ENCODE measurements at places on chromosomes 6 and 20.

GRCh38 chr6:166675736-166676135 is 48.7 kb upstream of the RPS6KA2 start:
- H3K36me3 ChIP-seq: no peaks in the 10 kb centered on the region
- H3K27me3 ChIP-seq: peaks cover 26% of the 10 kb centered on the region
- no peak overlapping the region for H3K4me3 ChIP-seq
- H3K4me1 ChIP-seq: no peaks in the 10 kb centered on the region

DNA sequence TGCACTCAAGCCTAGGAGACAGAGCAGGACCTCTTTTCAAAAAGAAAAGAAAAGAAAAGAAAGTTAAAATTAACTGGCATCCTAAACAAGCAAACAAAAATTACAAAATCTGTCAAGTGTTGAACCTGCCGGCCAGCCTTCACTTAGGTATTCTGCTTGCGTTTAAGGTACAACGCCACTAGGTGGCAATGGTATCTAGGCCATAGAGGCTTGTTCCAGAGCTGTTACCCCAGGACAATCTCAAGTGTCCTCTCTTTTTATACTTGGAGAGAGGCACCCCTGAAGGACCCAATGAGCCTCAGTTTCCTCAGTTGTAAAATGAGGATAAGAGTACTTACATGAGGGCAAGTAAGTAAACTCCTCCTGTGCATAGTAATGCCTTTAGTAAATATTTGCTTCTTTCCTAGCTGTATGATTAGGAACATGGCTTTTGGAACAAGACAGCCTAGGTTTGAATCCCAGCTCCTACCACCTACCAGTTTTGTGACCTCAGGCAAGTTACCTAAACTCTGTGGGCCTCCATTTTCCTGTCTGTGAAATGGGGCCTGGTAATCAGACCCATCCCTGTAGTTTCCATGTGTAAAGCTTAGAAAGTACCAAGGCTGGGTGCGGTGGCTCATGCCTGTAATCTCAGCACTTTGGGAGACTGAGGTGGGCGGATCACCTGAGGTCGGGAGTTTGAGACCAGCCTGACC is 5.8 kb upstream of the PACSIN1 start:
- no peak overlapping the region for H3K27ac ChIP-seq
- H3K36me3 ChIP-seq: no peaks in the 10 kb centered on the region
- peaks cover 5% of the 10 kb centered on the region for H3K4me1 ChIP-seq
- DNase-seq: peak; percentile 40
- H3K27me3 ChIP-seq: peaks cover 20% of the 10 kb centered on the region
- no peak overlapping the region for H3K4me3 ChIP-seq

- H3K27ac ChIP-seq: no peak overlapping the region
- no peak overlapping the region for H3K4me3 ChIP-seq
- H3K27me3 ChIP-seq: no peaks in the 10 kb centered on the region
- no peaks in the 10 kb centered on the region for H3K4me1 ChIP-seq
- no peaks in the 10 kb centered on the region for H3K36me3 ChIP-seq
Measured at GRCh38 chr20:8227293-8227692, 95.2 kb downstream of the PLCB1 start.

DNA sequence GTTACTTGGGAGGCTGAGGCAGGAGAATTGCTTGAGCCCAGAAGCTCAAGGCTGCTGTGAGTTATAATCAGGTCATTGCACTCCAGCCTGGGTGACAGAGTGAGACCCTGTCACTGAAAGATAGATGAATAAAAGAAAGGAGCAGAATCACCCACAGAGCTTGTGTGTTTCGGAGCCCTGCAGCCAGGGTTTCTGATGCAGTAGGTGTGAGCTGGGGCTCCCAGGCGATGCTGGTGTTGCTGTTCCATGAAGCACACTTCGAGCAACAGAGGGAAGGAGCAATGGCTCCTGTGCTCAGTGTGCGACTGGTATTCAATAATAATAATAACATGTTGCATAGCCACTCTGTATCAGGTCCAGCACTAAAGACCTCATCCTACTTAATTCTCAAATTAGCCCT is 197.5 kb upstream of the CST7 start:
- peaks cover 7% of the 10 kb centered on the region for H3K4me1 ChIP-seq
- peaks cover 27% of the 10 kb centered on the region for H3K27me3 ChIP-seq
- no peak overlapping the region for H3K4me3 ChIP-seq

DNA sequence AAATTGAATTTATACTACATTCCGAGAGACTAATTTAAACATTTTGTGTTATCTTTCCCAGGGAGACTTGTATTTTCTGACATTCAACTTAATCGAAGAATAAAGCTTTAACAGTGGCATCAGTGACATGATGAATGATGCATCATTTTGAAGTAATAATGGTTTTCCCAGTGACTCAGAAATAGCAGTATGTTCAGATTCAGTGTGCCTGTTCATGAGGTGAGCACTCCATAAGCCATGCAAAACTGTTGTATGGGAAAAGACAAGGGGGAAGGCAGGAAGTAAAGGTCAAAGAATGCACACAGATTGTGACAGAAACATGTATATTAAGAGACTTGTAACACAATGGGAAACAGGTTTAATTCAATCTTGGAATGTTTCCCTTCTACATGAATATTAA is 1348.2 kb upstream of the GJE1 start:
- no peak overlapping the region for H3K4me3 ChIP-seq
- no peak overlapping the region for H3K27ac ChIP-seq
- peak; percentile 19 for DNase-seq
- H3K27me3 ChIP-seq: no peaks in the 10 kb centered on the region
- H3K4me1 ChIP-seq: no peaks in the 10 kb centered on the region

DNA sequence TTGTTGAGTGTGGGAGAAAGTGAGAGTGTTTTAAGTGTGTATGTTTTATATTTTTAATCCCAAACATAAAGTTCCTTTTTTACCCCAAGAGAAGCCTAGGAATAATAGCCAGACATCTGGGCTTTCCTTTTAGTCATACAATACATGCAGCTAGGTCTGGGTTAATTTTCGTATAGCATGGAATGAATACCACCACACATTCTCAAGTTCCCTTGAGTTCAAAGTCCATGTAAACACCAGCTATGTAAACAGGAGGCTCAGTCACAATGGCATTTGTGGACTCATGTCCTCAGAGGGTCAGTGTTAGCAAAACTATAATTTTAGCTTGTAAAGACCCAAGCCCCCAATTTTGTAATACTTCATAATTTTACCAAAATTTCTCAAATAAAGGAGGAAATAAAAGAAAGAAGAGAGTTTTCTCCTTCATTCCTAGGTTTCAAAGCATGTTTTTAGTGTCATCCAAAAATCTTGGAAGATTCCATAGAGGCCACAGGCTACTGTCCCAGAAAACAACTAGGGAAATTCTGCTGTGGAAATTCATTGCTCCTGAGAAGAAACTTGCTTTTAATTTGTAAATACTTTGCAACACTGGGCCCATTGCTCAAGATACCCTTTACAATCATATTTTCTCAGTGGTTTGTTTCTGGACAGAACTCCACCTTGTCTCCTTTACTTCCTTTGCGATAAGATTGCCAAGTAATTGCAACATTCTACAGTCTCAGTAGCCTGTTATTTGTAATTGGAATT is 671.2 kb downstream of the COL12A1 start:
- H3K4me3 ChIP-seq: no peak overlapping the region
- H3K27me3 ChIP-seq: no peaks in the 10 kb centered on the region
- H3K27ac ChIP-seq: peak overlapping the region; percentile 14
- peak; percentile 83 for DNase-seq
- no peaks in the 10 kb centered on the region for H3K36me3 ChIP-seq
- no peaks in the 10 kb centered on the region for H3K4me1 ChIP-seq

GRCh38 chr6:33577718-33578117 is 2.4 kb downstream of the BAK1 start:
- H3K27ac ChIP-seq: no peak overlapping the region
- H3K4me3 ChIP-seq: no peak overlapping the region
- peaks cover 44% of the 10 kb centered on the region for H3K36me3 ChIP-seq

DNA sequence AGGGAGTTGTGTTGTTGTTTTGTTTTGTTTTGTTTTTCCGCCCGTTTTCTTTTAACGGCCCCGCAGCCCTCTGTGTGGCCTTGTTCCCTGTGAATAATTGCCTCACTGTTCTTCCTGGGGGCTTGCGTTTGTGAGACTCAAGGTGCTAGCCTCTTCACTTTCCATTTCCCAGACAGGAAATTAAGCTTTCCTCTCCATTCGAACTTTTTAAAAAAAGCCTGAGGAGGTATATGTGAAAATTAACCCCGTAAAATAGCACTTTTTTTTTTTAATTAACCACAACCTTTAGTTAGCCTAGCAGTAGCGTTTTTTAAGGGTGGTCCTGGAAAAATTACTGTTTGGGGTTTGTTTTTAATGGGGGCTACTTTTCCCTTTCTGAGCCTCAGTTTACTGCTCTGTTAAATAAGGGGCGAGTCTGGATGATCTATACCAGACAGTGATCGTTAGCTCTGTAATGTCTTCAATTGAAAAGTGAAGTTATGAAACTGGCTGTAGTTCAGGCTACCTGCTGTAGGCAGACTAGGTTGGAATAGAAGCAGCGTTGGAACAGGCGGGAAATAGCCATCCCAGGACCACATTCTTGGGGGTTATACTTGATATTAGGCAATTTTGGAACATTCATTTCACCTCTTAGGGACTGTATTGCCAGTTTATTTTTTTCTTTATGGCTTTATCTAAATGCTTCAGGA is 1.7 kb downstream of the STX16 start:
- peaks cover 10% of the 10 kb centered on the region for H3K4me1 ChIP-seq
- peak overlapping the region; percentile 99 for H3K4me3 ChIP-seq

DNA sequence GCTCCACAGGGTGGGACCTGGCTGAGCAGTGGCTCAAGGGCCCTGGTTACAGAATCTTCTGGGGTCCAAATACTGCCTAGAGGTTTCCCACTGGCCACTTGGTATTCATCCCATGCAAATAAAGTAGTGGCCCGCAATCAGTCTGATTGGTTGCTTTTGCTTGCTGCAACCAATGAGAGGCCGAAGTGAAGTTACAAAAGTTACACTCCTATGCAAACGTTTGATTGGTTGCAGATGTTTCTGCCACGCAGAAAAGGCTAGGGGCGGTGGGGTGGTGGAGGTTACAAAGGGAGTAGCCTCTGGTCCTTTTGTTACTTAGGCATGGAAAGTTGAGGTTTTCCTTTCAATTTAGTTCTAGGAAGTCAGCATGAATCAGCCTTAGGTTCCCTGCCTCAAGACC is 3.6 kb upstream of the NHLRC1 start:
- H3K4me1 ChIP-seq: peaks cover 10% of the 10 kb centered on the region
- peaks cover 8% of the 10 kb centered on the region for H3K36me3 ChIP-seq
- peak overlapping the region; percentile 36 for H3K4me3 ChIP-seq
- H3K27me3 ChIP-seq: no peaks in the 10 kb centered on the region
- no peak for DNase-seq
- H3K27ac ChIP-seq: no peak overlapping the region

DNA sequence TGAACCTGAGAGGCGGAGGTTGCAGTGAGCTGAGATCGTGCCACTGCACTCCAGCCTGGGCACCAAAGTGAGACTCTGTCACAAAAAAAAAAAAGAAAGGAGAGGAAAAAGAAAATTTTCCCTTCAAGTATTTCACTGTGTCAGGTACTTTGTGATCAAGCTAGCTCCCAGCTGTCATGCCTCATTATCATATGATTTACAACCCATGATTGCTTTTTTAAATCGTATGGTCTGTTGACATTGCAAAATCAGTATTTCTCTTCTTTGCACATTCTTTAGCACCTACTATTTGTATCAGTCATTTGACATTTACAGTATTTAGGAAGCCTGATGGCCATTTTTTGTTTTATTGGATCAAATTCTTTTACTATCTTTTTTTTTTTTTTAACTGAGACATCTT is 22.4 kb downstream of the SASH1 start:
- no peak overlapping the region for H3K27ac ChIP-seq
- H3K36me3 ChIP-seq: peaks cover 4% of the 10 kb centered on the region
- H3K27me3 ChIP-seq: no peaks in the 10 kb centered on the region
- no peak overlapping the region for H3K4me3 ChIP-seq
- H3K4me1 ChIP-seq: peaks cover 3% of the 10 kb centered on the region

- H3K27me3 ChIP-seq: no peaks in the 10 kb centered on the region
- H3K36me3 ChIP-seq: no peaks in the 10 kb centered on the region
Measured at GRCh38 chr20:49187330-49187850, 744 bp downstream of the STAU1 start.

- peaks cover 85% of the 10 kb centered on the region for H3K27me3 ChIP-seq
- H3K4me1 ChIP-seq: no peaks in the 10 kb centered on the region
- H3K4me3 ChIP-seq: no peak overlapping the region
- H3K27ac ChIP-seq: no peak overlapping the region
- no peaks in the 10 kb centered on the region for H3K36me3 ChIP-seq
Measured at GRCh38 chr20:62529896-62530642, 54.3 kb upstream of the GATA5 start.

DNA sequence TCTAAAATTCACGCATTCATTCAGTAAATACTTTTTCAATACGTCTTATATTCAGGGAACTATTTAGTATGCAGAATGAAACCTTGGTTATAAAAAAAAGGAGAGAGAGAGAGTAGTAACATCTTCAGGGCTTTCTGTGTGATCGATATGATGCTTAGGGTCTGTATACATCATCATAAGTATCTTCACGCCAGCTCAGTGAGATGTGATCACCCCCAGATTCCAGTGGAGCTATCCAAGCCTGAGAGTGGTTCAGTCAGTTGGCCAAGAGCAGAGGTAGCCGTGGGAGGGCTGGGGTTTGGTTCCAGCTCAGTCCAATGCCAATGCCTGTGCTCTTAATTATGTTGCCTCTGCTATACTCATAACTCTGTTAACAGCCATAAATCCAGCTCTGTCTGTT is 8.6 kb downstream of the CD83 start:
- H3K36me3 ChIP-seq: no peaks in the 10 kb centered on the region
- H3K27me3 ChIP-seq: no peaks in the 10 kb centered on the region
- no peak overlapping the region for H3K4me3 ChIP-seq
- no peak overlapping the region for H3K27ac ChIP-seq
- H3K4me1 ChIP-seq: no peaks in the 10 kb centered on the region

GRCh38 chr6:112416866-112417265 is 69.7 kb downstream of the RFPL4B start:
- H3K27me3 ChIP-seq: peaks cover 8% of the 10 kb centered on the region
- peak overlapping the region; percentile 21 for H3K4me3 ChIP-seq
- DNase-seq: no peak
- H3K4me1 ChIP-seq: no peaks in the 10 kb centered on the region
- no peak overlapping the region for H3K27ac ChIP-seq
- H3K36me3 ChIP-seq: no peaks in the 10 kb centered on the region

- H3K4me1 ChIP-seq: peaks cover 6% of the 10 kb centered on the region
- H3K36me3 ChIP-seq: no peaks in the 10 kb centered on the region
- DNase-seq: no peak
- H3K4me3 ChIP-seq: no peak overlapping the region
- peaks cover 20% of the 10 kb centered on the region for H3K27me3 ChIP-seq
Measured at GRCh38 chr6:154041001-154041400, 2.0 kb downstream of the OPRM1 start.

DNA sequence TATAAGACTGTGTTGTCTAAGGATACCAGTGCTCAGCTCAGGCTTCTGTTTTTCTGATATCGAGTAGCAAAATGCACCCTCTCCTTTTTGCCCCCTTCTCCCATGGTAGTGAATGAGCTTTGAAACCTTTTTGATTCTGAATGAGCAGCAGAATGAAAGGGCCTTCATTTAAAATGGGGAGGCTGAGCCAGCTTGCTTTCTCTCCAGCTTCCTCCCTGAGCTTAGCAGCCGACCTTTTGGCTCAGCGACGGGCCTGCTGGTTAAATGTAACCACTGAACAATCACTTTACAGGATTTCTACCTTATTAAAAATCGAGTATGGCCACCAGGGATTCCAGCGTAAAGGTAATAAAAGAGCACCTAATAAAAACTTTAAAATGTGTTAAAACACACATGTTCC is 133.7 kb upstream of the SPACA1 start:
- H3K36me3 ChIP-seq: no peaks in the 10 kb centered on the region
- no peaks in the 10 kb centered on the region for H3K4me1 ChIP-seq
- H3K27me3 ChIP-seq: peaks cover 42% of the 10 kb centered on the region
- no peak overlapping the region for H3K4me3 ChIP-seq
- DNase-seq: no peak
- H3K27ac ChIP-seq: no peak overlapping the region

GRCh38 chr6:47187893-47188587 is 121.7 kb downstream of the TNFRSF21 start:
- DNase-seq: no peak
- no peaks in the 10 kb centered on the region for H3K36me3 ChIP-seq
- peak overlapping the region; percentile 43 for H3K27ac ChIP-seq
